ELF-1 (cell line): ENCODE measurements at places on chromosomes 12 and 14.

DNA sequence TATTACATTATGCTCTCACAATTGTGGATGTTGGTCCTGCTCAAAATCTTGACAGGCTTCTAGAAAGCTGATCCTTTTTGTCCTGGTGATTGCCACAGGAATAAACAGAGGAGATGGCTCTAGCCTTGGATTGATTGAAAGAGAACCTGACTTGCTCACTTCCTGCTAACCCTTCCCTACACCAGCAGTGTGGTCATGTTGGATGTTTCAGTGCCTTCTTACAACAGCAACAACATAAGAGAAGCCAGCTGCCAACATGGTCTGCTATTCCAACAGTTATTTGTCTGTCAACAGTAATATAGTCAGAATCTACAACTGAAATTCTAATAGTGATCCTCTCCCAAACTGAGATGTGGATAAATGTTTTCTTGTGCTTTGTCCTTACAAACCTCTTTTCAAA is 311.6 kb upstream of the DIO2 start:
- no peak for DNase-seq

DNA sequence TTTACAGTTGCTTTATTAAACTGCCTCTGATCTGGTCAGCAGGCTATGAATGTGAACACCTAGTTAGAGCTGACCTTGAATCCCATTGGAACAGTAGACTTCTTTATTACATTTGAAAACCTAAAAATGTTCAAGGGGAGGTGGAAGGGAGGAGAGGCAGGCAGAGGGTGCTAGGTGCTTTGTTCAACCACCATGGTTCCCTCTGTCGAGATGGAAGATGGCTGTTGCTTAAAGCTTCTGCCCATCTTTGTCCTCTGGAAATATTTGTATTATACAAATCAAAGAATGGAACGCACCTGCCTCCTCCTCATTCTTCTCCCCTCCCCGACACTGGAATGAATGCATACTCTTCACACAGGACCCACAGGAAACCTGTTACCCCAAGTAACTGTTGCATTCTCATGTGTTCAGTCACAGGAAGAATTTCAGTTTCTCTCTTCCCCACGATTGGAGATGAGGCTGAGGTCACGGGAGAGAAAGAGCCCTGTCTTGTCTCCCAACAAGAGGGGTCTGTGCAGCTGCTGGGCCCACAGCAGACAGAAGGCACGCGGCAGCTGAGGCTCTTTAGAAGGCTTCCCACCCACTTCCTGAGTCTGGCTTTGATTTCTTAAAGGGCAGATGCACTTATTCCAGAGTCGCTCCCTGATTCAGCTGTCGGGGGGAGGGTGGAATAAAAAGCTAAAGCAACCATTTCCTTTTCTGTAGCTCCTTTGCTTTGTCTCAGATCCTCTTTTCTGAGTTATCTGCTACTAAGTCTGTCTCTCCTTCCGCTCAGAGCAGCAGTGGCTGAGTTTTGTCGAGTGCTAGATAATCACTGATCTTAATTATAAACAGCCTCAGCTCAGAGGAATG is 217.9 kb upstream of the BTG1 start:
- peak; percentile 21 for DNase-seq

DNA sequence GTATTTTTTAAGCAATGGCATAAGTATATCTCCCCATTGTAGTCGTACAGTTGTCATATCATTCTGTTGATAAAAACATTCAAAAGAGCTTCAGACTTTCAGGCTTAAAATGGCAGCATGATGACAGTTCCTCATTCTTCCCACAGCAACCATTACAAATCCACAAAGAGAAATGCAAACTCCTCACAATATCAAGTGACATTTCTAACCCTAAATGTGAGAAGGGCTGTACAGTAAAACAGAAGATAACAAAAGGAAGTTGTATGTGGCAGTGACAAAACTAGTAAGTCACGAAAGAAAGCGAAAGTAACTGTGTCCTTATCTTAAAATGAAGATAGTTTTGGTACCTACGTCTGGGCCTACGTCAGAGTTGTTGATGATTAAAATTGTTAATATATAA is 46.7 kb downstream of the GXYLT1 start:
- DNase-seq: no peak

GRCh38 chr12:43758247-43758727 is 303 bp downstream of the PUS7L start:
- no peak for DNase-seq

DNA sequence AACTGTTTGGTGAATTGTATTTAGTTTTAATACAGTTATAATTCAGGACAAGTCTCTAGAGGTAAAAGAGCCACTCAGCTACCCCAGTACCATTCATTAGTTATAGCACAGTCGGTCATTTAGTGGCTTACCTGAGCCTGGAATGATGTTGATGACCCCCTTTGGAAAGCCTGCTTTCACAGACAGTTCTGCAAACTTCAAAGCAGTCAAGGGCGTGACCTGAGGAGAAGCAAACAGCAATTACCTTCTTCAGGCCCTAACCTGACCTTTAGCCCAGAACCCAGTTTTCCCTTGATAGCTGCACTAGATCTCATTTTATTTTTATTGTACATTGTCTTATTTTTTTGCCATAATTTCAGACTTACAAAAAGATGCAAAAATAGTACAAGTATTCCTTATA is 43.8 kb downstream of the ALDH1L2 start:
- peak; percentile 10 for DNase-seq

DNA sequence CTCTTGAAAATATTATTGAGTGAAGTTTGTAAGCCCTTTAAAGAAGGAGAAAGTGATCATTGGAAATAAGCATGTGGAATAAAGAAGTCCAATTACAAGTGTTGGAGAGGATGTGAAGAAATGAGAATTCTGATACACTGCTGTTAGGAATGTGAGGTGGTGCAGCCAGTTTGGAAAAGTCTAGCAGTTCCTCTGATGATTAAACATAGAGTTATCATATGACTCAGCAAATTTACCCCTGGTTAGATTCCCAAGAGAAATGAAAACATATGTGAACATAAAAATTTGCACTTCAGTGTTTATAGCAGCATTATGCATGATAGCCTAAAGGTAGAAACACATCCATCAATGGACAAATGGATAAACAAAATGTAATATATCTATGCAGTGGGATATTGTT is 319.9 kb downstream of the AEBP2 start:
- no peak for DNase-seq

DNA sequence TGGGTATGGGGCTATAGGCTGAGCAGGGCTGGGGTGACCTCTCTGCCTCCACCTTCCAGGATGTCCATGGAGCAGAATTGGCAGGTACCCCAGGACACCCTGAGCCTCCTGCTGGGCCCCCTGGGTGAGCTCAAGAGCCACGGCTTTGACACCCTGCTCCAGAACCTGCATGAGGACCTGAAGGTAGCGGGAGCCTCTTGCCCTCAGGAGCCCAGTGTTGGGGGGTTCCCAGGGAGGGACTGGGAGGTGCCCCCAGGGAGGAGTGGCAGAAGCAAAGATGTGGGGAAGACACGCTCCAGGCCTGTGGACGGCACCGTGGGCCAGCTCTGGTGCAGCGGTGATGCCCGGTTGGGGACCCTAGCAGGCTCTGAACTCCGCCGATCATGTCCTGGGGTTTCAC is 8.3 kb downstream of the TNFAIP2 start:
- no peak for DNase-seq

GRCh38 chr12:101859664-101860607 is 17.4 kb upstream of the DRAM1 start:
- no peak for DNase-seq

GRCh38 chr12:66131067-66131688 is 628 bp upstream of the LLPH start:
- DNase-seq: no peak

- DNase-seq: no peak
These were observed 343.4 kb upstream of the KITLG start for GRCh38 chr12:88923631-88924030.

GRCh38 chr14:68738559-68738958 is 54.3 kb downstream of the ZFP36L1 start:
- DNase-seq: no peak

GRCh38 chr14:76729953-76730505 is 31.2 kb upstream of the VASH1 start:
- DNase-seq: no peak

- no peak for DNase-seq
These were observed 37.5 kb upstream of the SINHCAF start for GRCh38 chr12:31363416-31363809.

GRCh38 chr12:93622485-93622884 is 50.0 kb downstream of the SOCS2 start:
- DNase-seq: no peak

DNA sequence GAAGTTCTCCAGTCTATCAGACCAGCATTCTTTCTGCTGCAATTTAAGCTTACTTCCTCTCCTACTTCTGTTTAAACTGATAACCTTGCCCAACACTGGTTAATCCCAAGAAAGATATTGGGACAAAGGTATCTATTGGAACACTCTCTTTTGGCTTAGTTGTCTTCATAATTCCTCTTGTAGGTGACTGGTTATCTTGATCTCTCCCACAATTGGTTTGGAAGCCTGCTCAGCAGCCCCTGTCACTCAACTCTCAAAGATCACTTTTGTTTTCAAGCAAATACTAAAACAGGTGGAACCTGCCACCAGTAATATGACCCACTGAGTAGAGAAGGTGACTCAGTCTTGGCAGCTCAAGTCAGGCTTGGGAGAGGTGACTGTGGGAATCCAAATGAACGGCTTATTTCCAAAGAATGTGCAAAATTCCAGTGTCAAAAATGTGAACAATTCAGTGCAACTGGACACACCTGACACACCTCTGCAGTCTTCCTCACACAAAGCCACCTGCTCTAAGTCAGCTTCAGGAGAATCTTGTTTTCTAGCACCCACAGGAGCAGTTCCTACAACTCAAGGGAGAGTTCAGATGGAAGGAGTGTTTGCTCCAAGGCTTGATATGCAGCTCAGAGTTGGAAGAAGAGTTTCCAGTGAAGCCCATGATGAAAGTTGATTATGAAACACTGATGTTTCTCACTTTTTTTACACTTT is 83.2 kb upstream of the SLC38A2 start:
- DNase-seq: peak; percentile 16
